ENCODE measurements at places on chromosomes 6 and 20.
A peak's percentile ranks its signal among the peaks of the same experiment; 100 is the strongest.

- peak; percentile 14 for DNase-seq
Measured at GRCh38 chr20:45970646-45971424, 1.2 kb downstream of the ZNF335 start.

DNA sequence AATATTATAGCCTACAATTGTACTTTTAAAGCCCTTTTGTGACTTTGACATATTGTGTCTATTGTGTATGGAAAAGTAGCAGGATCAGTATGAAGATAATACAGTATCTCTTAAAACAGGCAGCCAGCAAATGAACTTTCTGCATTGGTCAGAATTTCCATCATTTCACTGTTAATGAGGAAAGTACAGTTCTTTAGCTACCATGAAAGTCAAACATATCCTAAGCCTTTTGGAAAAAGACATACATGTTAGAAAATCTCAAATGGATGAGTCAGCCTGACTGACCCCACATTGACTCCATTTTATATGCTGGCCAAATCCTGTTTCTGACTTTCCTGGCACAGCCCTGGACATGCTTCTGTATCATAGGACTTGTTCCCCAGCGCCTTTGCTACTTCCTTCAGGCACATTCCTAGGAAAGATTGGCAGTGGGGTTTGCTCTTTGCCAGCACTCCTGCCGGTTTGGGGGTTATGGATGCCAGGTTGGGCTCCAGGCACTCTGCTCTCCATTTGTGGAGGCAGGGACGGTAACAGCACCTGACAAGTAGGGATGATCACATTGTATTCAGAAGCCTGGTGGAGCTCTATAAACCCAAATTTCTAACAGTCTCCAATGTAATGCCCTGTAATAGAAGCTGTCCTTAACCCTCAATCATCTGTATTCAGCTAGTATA lies 43.7 kb downstream of the TOP1 start:
- DNase-seq, result no peak

DNA sequence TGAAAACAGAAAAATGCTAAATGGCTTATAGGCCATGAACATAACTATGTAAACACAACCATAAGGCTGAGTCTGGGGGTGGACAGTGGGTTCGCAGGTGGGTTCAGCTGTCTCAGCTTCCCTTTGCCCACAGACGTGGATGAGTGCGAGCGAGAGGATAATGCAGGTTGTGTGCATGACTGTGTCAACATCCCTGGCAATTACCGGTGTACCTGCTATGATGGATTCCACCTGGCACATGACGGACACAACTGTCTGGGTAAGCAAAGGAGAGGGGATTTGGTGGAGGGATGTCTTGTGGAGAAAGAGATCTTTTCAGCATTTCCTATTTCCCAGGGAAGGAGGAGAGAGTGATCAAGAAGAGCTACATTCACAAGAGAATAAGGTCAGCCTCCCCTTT lies 14.7 kb downstream of the SCUBE3 start:
- no peak for DNase-seq

GRCh38 chr6:134932535-134933470 lies 17.1 kb downstream of the ALDH8A1 start:
- no peak for DNase-seq

DNA sequence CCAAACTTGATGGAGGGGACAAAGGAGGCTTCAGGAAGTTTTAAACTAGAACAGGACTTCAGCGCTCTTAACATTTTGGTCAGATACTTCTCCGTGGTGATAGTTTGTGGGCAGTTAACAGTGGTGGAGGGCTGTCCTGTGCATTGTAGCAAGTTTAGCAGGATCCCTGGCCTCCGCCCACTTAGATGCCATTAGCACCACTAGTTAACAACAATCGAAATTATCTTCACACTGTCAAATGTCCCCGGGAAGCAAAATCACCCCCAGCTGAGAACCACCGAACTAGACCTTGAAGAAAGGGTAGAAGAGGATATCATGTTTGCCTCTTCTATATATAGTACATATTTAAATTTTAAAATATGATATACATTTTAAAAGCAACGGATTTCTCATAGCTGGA lies 13.6 kb downstream of the E2F3 start:
- no peak for DNase-seq

DNA sequence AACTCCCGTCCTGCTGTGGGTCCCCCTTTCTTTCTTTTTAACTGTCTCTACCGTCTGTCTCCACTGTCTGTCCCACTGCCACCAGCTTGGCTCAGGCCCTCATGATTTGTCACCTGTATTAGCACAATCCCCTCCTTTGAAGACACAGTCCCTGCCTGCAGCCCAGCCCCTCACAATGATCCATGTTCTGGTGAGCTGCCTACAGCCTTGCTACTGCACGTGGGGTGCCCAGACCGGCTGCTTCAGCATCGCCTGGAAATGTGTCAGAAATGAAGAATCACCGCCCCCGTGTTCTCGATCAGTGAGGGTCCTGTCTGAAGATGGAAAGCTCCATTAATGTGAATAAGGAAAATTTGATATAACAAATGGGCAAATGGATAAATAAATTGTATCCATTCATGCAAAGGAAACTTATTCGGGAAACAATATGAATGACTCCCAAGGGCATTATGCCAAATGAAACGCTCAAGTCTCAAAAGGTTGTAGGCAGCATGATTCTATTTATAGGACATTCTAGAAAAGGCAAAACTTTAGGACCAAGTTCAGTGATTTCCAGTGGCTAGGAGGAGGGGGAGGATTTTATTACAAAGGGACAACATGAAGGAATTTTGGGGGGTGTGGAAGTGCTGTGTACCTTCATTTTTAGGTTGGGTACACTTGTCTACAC lies 59.4 kb upstream of the CD83 start:
- DNase-seq, result no peak

DNA sequence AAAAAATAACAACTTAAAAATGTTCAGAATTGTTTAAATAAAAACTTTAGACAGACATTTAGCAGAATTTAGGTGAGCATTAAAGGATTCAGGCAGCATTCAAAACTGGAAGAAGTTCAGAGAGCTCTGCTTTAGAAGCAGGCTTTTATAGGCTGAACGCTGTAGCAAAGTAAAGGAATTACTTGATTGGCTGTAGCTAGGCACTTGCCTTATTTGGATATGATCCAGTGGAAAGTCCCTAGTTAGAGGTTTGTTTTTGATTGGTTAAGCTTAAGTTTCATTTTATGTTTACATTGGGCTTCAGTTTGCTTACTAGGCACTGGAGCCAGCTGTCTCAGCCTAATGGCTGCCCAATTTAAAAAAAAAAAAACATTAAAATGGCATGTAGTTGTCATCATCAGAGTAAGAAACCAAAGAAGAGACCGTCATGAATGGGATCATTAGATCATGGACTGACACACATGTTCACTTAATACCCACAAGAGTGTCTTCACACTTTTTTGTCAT lies 65.1 kb downstream of the CBFA2T2 start:
- no peak for DNase-seq

DNA sequence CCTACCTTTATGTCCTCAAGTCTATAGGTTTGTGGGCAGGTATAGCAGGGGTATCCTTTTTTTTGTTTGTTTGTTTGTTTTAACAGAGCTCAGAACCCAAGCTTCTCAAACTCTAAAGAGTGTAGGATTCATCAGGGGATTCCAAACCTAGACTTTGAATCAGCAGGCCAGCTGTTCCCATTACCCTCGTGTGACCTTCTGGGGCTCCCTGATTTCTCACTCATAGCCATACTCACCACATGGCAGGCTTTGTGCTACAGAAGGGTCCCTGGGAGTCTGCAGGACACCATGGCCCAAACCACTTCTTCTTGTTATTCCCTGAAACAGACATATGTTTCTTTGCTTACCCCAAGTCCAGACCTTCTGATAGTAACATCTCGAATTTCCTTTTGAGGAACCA lies 350.8 kb upstream of the TSHZ2 start:
- no peak for DNase-seq

DNA sequence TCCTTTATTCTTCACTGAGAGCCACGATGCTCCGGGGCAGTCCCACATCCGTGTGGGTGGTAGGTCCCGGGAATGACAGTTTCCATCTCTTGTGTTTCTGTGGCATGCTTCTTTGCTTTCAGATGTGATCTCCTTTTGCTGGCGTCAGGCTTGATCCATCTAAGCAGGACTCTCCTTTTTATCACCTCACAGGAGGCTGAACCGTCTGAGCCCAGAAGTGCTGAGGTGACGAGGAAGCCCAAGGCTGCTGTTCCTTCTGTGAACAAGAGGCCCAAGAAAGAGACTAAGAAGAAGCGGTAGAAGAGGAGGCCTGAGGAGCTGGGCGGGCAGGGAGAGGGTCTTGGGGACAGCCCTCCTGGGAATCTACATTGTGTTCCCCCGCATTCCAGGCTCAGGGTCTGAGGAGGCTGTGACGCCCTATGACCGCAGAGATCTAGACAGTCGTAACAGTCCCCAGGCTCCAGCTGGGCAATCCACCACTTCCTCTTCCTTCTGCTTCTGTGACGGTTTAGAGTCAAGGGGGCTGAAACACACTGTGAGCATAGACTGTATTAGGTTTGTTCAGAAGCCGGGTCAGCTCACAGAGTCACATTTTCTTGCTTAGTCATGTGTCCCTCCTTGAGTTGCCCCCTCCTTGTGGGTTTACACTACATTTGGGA lies 26.8 kb downstream of the MANBAL start:
- DNase-seq, result no peak

DNA sequence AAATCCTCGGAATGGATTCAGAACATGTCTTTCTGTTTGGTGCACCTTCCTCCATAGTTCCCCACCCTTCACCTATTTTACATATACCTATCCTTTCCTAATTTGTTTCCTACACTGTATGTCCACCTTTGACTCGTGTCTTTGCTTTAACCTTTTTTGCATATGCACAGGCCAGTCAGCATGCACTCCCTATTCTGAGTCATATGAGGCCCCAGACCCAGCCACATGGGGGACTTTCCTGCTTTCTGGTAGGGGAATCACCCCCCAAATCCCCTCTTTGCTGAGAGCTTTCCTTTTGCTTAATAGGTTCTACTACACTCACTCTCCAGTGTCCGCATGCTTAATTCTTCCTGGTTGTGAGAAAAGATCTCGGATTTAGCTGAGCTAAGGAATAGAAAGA lies 393.8 kb upstream of the IMPG1 start:
- no peak for DNase-seq

DNA sequence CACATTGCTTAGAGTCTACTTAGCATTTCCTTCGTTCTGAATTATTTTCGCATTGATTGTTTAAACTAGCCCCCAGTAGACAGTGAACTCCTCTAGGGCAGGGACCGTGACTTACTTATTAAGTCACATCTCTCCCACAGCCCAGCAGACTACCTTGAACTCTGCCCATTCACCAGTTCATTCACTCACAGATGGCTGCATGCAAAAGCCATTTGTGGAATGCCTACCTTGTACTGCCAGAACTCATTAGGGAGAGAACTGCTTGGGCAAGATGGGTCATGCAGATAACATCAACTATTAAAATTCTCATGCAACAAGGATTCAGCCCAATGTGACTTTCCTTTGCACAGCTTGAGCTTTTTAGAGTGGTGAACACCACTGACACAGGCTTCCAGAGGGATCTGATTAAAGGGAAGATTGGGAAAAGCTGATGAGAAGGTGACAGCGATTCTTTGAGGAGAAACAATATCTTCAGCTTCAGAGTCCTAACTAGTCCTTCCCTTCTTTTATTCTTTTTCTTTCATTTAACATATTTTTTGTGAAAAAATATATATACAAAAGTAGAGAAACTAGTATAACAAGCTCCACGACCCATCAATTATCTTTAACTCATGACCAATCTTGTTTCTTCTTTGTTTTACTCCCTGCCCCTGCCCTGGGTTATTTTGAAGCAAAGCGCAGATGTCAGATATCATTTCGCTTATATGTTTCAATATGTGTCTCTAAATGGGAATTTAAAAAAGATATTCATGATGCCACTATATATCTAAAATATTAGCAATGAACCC lies 273.9 kb downstream of the CDC5L start:
- DNase-seq, result no peak

DNA sequence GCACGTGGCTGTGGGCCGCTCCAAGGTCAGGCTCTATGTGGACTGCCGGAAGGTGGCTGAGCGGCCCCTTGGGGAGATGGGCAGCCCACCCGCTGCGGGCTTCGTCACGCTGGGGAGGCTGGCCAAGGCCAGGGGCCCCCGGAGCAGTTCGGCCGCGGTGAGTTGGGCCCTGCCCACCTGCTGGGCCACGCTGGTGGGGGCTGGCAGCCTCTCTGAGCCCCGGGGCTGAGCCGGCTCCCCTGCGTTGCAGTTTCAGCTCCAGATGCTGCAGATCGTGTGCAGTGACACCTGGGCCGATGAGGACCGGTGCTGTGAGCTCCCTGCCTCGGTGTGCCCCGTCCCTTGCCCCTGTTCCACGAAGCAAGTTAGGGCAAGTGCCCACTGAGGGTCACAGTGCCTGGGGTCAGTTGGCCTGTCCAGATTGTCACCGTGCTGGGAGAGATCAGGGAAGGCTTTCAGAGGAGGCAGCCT lies 27.1 kb downstream of the COL20A1 start:
- no peak for DNase-seq

GRCh38 chr6:84172080-84172479 lies 55.4 kb downstream of the CEP162 start:
- no peak for DNase-seq

DNA sequence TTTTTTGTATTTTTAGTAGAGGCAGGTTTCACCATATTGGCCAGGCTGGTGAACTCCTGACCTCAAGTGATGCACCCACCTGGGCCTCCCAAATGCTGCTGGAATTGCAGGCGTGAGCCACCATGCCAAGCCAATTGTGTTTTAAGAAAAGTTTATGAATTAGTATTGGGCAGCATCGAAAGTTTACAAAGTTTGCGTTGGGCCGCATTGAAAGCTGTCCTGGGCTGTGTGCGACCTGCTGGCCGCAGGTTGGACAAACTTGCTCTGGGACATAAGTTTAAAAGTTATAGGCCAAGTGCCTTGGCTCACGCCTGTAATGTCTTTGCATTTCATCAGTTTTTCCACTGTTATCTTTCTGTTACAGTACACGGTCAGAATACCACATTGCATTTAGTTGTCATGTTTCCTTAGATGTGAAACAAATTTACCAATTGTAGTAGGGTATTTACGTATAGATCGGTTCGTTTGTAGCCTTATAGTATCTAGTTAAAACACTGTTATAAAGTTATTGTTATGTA lies 39.5 kb downstream of the ASXL1 start:
- no peak for DNase-seq

DNA sequence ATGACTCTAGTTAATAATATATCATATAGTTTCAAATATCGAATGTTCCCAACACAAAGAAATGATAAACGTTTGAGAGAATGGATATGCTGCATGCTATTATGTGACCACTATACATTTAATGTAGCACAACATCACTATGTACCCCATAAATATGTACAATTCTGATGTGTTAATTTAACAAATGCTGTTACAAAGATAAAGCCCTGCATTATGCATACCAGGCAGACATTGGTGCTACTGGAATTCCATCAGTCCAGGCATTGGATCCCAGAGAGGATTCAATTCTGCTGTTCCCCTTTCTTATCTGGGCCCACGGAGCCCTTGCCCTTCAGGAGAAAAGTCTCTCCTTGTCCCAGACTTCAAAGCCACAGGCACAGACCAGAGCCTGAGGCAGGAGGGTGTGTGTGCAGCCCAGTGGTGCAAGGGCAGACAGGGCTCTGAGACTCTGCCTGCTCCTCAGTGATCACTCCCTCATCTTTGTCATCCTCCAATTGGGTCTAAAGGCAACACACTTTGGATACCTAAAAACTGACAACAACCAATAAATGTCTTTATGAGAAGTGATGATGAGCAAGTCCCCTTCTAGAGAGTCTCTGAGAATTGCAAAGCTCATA lies 45.2 kb downstream of the PSMG4 start:
- no peak for DNase-seq
